Choroid plexus epithelial cell (primary cell): ENCODE measurements at places on chromosomes 1 and 21.

DNA sequence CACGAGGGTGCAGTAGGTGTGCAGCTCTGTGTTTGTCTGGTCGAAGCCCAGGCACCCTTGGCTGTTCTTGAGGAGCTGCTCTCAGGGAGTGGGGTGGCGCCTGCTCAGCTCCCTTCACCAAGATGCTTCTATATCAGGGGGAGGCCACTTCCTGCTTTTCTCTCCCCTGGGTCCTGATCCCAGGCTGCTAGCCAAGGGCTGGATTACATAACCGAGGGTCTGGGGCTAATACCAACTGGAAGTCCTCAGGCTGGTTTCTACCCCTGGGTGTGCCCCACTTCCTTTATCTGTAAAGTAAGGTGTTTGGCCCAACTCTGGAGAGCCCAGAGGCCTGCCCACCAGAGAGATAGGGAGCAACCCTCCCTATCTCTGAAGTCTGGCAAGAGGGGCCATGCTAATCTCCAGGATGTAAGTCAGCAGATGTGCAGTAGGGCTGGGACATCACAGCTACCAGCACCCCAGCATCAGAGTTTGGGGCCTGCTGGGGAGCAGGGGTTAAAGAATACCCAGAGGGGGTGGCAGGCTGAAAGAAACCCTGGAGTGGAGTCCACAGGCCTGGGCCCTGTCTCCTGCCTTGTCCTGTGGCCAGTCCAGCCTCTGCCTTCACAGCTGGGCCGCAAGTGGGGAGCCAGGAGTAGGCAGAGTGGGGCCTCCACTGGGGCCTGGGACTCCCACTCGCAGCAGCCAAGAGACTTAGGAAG is 2.1 kb downstream of the SELENBP1 start:
- DNase-seq: peak; percentile 35

DNA sequence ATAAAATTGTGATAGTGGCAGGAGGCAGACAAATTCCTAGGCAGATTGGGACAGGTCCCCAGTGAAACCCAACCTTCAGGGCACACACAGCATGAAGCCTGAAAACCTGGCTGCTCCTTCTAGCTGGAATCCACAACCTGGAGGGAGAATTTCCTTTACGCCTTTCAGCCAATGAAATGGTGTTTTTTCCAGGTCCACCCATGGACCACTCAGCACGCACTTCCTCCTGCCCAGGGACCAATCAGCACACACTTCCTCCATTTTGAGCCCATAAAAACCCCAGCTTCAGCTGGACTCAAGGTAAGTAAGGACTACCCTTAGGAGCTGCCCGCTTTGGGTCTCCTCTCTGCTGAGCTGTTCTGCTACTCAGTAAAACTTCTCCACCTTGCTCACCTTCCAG is 120.1 kb downstream of the AKT3 start:
- no peak for DNase-seq

GRCh38 chr21:39184050-39184980 is 1.1 kb upstream of the PSMG1 start:
- DNase-seq: peak; percentile 17

- no peak for DNase-seq
Measured at GRCh38 chr1:25682059-25682601, 65.5 kb downstream of the MAN1C1 start.

- no peak for DNase-seq
Measured at GRCh38 chr1:217052626-217053025, 329.4 kb upstream of the ESRRG start.
